ENCODE measurements at places on chromosomes 7 and 10.

DNA sequence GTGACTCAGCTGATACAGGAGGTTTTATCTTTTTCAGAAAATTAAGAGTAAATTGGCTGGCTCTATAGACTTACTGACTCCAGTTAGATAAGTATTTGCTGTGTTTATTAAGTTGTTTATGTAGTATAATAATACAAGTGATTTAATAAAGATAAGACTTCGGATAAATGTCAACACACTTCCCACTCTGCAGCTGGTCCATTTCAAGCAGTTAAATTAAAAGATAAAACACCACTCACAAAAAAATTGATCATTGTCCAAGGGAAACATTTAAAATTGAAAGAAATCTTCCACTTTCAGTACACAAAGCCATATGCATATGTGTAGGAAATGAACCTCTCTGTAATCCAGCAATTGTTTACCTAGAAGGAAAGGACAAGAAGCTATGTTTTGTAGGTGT lies 106.1 kb upstream of the SP8 start:
- no peak for DNase-seq

DNA sequence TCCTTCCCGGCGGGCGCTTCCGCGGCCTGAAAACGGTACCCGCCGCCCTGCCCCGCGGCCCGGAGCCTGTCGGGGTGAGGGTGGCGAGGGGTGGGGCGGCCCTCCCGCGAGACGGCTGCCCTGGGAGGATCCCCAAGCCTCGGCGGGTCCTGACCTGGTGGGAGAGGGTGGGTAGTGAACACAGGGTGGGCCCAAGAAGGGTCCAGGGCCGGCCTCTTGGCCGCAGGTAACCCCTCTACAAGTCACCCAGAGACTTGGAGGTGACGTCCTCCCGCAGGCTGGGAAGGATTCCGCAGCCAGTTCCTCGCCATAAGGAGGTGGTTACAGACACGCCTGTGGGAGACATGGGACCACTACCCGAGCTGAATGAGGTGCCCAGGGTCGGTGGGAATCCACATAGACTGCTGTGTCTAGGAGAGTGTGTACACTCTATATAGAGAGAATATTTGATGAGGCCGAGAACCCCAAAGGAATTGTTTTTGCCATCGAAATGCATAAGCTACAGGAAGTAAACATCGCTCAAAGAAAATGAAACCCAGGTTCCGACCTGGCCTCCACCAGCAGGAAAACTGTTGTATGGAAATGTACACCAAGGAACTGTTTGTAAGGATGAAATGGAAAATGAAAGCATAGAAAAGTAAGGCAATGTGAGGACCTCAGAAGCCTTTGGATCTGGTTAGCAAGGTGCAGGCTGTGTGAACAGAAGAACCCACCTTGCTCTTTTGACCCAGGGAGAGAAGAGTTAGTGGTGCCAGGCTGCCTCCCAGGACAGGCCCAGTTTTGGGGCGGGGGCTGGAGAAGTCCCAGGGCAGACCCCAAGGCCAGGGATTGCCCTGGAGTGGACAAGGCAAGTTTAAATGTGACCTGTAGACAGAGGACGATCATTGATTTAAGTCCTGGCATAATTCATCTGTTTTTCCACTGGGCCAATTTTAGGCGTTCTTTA lies 659 bp downstream of the OPTN start:
- no peak for DNase-seq

DNA sequence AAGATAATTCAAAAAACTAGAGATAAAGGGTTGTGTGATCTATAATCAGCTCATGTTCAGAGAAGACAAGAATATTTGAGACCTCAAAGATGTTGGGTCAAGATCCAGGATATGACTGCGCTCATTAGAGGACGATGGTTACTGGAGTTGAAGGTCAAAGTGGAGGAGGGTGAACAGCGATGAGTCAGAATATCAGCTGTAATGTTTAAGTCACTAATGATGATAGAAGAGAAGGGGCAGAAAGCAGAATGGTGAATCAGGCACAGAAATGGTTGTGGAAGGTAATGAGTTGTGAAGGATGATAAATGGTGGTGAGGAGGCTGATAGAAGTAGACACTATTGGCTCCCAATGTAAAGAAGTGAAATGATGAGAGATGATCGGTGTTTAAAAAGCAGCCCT lies 540.3 kb downstream of the INHBA start:
- DNase-seq: peak; percentile 16

GRCh38 chr10:28722065-28722803 lies 44.9 kb downstream of the BAMBI start:
- DNase-seq: no peak

GRCh38 chr7:117008886-117009531 lies 55.7 kb downstream of the ST7 start:
- peak; percentile 35 for DNase-seq

All from kidney epithelial cell (primary cell).